GM03348 (cell line): ENCODE measurements at places on chromosomes 4 and X.
A peak's percentile ranks its signal among the peaks of the same experiment; 100 is the strongest.

DNA sequence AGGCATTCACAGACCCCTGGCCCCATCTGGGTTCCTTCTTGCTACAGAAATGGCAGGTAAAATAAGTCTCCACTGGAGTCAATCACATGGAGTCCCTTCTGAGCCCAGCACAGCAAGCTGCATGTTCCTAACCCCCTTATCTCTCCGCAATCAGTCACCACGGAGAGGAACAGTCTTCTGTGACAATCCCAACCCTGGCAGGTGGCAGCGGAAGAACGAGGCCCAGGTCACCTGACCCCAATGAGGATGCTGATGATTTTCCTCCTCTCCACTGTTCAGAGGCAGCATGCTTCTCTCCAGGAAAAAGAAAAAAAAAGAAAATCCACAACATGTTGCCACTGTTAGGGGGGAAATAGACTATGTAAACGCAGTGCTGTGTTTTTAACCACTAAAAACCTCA, 50.1 kb downstream of the TSPAN5 start:
- DNase-seq = no peak

GRCh38 chrX:15988661-15989603, 134.3 kb upstream of the AP1S2 start:
- peak; percentile 46 for DNase-seq

GRCh38 chr4:15130441-15130840, 128.2 kb downstream of the CPEB2 start:
- no peak for DNase-seq

- DNase-seq = no peak
Measured at GRCh38 chr4:52957835-52958631, 95.9 kb downstream of the RASL11B start.

GRCh38 chrX:154738011-154738738, 12.7 kb downstream of the GAB3 start:
- peak; percentile 59 for DNase-seq

DNA sequence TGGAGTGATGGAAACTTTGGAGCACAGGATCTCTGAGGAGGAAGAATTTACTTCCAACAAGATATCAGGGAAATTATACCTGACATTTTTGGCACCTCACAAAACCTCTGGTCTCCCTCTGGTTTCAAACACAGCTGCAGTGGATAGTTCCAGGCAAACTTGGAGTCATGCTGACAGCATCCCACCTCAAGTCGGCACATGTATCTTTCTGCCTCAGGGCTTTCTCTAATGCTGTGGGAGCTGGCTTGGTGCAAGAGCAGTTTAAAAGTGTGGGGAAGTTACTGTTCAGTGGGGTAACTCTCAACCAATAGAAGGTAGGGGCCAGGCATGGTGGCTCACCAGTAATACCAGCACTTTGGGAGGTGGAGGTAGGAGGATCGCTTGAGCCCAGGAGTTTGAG, 207.1 kb upstream of the NHS start:
- no peak for DNase-seq

DNA sequence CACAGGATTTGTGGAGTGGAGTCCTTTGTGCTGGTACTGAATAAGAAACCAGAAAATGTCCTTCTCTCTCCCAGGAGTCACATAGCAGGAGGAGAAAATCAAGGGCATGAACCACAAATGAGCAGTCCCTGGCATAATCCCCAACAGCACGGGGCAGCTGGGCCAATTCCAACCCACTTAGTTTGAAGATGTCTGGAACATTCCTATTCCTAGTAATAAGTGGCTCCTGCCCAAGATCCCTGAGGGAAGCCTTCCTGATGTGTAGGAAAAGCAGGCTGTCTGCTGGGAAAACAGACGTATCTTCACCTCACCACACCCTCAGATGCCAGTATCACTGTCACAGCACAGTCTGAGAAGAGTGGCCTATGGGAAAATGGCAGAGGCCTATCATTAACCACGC, 182.8 kb upstream of the MAP3K15 start:
- peak; percentile 39 for DNase-seq

- DNase-seq = no peak
Measured at GRCh38 chr4:110310795-110311194, 112.4 kb upstream of the ELOVL6 start.
